ENCODE measurements at places on chromosomes 3 and 15.

DNA sequence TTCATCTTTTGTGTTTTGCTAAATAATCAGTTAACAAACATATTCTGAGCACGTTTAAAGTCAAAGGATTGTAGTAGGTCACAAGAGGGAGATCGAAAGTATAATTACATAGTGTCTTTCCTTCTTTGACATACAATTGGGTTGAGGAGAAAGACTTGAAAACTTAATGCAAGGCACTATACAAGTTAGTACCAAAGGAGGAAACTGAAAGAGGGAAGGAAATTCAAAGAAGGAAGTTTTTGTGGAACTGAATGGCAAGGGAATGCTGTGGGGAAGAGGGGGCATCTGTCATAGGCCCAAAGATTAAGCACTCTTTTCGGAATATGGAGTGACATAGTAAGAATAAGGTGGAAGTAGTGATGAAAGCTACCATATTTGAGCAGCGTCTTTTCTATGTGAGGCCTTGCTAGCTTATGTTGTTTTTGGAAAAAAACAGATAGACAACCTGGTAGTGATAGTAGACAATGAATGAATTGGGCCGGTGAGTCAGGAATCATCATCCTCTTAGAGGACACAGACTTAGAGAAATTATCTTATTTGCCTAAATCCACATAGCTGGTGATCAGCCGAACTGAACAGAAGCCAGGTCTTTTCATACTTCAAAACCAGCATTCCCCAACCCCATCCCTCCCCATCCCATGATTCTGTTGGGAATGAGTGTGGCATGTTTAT is 10.2 kb downstream of the MBNL1 start:
- no peak for DNase-seq

DNA sequence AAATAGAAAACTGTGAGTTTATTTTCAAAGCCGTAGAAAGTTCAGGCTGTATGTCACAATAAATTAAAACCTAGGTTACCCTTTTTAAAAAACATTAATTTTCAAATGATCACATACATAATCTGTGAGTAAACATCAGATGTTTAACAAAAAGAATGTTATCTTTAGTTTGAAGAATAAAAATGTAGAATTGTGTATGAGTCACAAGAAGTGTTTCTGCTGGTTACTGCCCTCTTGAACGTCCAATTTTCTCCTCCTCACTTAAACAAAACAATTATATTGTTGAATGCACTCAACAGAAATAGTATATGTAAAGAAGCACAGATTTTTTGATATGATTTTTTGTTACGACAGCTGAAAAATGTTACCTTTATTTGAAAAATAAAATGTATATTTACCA is 855.1 kb downstream of the ROBO1 start:
- no peak for DNase-seq

- no peak for DNase-seq
Measured at GRCh38 chr3:190517687-190518086, 3.8 kb downstream of the IL1RAP start.

GRCh38 chr3:168884353-168884903 is 779.1 kb downstream of the MECOM start:
- no peak for DNase-seq

DNA sequence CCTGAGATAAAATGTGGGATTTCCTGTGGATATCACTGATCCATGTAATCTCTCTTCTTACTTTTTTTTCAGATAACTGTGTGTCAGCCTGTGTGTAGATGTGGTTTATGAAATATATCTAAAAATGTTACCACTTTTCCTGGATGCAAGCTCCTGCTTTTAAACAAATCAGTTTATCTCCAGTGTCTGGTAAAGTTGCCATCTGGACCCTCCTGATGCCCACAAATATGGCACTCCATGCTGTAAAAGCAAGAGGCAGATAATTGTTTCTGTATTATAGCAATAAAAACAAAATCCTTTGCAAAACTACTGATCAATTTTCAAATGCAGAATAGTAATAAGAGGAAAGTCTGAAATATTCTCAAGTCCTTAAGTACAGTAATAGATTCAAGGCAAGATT is 7.6 kb upstream of the DCLK3 start:
- DNase-seq = no peak

- DNase-seq = no peak
Measured at GRCh38 chr3:4709341-4709740, 216.2 kb downstream of the ITPR1 start.

GRCh38 chr3:186318135-186318534 is 43.9 kb downstream of the DGKG start:
- DNase-seq = no peak

- no peak for DNase-seq
Measured at GRCh38 chr15:43317566-43318184, 12.7 kb downstream of the LCMT2 start.

GRCh38 chr3:99648101-99648500 is 9.7 kb downstream of the COL8A1 start:
- DNase-seq = no peak

DNA sequence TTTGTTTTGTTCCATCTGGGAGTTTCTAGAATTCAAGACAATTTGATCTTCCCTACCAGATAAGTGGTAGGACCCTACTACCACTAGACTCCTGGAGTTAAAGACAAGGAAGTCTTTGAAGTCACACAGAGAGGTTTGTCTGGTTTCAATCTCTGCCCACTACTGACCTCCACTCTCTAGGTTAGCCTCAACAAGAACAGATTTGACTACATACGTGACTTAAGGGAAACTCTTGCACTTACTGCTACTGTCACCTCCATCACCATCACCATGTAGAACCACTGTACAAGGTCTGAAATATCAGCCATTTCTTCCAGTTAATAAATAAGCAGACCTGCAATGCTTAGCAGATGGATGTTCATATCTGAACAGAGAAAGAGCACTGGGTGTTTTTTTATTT is 148.3 kb upstream of the ARHGEF26 start:
- no peak for DNase-seq

- no peak for DNase-seq
Measured at GRCh38 chr15:57010724-57011123, 92.3 kb downstream of the TCF12 start.

DNA sequence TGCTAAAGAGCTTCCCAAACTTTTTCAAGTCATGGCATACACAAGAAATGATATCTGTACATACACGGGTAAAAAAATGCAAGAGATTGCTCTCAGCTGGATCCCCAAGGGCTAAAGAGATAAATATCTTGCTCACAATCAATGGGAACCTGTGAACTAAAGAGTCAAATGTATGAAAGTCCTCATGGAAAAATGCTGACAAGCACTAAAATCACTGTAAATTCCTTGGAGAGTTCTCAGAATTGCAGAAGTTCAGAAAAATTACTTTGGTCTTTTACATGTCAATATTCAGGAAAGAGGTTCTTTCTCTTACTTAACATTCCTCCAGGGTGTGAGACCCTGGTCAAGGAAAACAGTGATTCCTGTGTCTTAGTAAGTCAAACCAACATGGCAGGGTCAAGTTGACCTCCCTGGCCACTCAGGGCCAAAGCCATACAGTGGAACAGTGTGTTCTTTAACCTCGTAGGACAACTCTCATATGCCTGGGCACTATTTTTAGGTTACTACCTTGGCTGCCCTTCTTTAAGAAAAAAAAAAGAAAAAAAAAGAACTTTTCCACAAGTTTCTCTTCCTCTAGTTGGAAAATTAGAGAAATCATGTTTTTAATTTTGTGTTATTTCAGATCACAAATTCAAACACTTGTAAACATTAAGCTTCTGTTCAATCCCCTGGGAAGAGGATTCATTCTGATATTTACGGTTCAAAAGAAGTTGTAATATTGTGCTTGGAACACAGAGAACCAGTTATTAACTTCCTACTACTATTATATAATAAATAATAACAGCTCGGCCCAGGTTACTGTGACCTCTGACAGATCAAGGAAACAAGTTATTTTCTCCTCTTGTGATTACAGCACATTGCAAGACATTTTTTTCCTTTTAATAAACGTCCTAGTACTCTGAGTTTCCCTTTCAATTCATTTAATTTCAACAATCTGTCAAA is 12.5 kb downstream of the SSR3 start:
- DNase-seq = no peak

GRCh38 chr3:114567771-114568170 is 273.9 kb downstream of the TIGIT start:
- DNase-seq = no peak

DNA sequence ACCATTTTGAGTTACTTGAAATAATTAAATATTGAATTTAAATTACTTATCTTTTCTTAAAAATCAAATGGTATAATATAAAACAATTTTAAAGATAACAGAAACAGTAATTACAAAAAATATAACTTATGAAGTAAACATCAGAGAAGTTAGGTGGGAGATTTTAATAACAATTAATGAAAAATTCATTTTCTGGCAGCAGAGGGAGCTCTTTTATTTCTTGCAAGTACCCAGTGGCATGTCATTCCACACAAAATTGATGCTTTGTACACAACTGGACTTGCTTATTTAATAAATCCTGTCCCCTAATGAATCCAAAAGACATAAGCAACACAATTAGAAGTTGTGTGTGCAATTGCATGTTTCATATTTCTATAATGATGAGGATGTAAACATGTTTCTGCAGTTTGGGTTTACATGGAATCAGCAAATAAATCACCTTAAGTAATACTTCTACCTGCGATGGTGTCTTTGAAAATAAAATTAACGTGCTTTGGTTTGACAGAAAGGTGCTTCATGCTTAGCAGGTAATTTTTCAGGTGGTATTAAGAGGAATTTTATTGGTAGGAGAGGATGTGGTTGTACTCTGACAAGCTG is 861.3 kb downstream of the ZPLD1 start:
- peak; percentile 33 for DNase-seq

- DNase-seq = no peak
Measured at GRCh38 chr3:24837601-24838000, 343.0 kb upstream of the THRB start.

DNA sequence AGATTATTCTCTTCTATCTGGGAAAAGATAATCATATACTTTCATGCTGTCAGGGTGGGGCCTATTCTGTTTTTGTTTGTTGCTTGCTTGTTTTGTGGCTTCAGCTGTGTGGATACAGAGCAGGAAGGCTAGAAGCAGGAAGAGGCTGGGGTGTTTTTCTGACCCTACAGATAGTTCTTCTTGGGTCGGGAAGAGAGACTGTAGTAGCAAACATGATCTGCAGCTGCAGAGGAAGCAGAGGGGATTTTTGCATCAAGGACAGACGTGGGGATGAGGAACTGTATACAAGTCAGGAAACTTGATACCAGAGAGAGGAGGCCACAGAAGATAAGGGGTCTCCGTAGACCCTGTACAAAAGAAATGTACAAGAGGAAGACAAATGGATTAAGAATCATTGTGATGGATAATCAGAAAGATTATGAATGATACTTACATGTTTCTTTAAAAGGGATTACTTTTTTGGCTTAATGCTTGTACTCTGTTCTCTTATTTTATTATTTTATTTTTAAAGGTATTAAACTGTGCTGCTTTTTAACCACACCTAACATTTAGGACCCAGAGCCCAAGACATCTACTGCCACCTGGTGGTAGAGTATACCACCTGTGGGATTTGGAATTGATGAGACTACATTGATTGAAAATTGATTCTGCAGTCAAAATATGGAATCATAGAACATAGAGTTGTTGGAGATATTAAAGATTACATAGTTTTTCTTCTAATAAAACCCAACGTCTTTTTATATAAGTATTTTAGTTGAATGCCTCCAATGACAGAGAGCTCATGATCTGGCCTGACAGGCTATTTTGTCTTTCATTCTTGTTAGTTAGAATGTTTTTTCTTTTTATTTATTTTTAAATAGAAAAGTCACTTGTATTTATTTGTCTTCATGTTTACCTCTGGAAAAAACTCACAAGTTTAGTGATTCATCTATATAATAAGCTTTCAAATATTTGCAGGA is 87.3 kb upstream of the ROPN1 start:
- peak; percentile 32 for DNase-seq

DNA sequence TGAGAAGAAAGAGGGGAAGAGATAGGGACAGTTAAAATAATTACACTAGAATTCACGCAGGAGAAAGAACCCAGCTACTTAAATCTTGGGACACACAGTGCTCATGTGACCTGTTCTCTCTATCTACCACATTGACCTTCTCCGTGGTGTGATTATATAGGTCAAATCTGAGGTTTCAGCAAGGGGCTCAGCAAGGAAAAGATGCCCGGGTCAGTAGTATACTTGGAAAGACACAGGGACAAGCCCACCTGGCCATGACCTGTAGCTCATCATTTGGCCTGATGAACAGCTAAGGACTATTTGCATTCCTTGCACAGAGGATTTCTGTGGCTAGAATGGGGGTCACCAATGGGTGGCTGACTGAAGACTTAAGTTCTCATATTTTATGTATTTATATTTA is 71.9 kb downstream of the SSR3 start:
- DNase-seq = no peak

- no peak for DNase-seq
Measured at GRCh38 chr3:12999147-13000140, 73.8 kb downstream of the IQSEC1 start.

- DNase-seq = no peak
Measured at GRCh38 chr15:82798104-82798503, 7.8 kb downstream of the FSD2 start.

- DNase-seq = no peak
Measured at GRCh38 chr3:191783024-191783423, 322.1 kb downstream of the PYDC2 start.

DNA sequence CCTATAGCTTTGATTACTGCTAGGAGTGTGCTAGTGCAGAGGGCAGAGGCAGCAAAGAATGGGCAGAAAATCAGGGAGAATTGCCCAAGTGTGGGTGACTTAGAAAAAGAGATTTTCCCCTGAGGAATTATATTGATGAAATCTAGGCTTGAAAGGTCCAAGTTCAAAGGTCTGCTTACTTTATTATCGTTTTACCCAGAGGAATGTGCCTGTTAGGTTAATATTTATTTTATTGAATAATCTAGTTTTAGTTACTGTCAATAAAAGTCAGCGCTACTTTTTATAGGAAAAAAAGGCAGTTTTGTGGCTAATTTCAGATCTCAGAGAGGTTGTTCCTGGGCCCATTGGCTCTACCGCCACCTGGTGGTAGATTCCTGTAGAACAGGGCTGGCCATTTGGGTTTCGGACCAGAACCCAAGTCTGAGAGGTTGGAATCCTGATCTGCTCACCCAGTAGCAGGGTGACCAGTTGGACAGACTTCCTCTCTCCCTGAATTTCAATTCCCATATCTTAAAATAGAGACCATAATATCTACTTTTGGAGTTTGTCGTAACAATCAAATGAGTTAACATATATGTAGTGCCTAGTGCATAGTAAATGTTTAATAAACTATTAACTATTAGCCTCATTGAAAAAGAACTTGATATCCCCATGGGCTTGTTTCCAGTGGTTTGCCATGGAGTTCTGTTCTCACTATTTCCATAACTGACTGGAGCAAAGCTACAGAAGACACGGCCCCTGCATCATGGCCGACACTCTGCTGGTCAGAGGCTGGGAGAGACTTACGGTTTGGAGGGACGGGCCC is 62.7 kb upstream of the ZNF148 start:
- peak; percentile 0 for DNase-seq

DNA sequence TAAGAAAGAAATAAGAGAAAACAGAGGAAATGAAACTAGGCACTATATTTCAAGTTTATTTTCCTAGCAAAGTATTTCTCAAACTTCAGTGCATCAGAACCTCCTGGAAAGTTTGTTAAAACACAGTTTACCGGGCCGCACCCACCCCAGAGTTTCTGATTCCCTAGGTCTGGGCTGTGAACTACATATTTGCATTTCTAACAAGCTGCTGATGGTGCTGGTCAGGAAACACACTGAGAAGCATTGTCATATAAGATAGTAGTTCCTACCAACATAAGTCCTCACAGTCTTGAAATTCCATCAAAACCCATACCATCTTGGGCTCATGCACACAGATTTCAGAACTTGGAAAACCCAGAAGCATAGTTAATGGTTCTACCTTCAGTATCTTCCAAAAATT is 8.3 kb downstream of the SLC9A9 start:
- no peak for DNase-seq

GRCh38 chr15:98233873-98234272 is 273.4 kb downstream of the ARRDC4 start:
- DNase-seq = no peak

GRCh38 chr3:64600246-64600950 is 87.4 kb downstream of the ADAMTS9 start:
- DNase-seq = no peak

Measured in NCI-H510A treated with DMSO at 0.1 percent for 48 hours (cell line).